ENCODE measurements at places on chromosomes 1 and 21.

DNA sequence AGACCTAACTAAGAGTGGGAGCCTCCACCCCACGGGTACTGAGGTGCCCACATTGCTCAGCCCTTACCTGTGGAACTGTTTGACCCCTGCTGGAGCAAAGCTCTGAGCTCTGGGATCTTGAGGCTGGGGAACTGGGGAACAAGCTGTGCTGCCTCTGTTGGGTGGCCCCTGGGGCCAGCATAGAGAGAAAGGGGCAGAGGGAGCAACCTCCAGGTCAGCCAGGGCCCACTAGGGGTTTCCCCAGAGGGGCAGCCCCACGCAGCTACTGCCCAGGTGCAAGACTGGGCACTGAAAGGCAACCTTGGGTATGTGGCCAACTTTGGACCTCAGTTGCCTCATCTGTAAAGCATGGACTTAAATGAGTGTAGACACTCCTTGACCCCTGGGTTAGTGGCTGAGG lies 23.5 kb upstream of the EPB41 start:
- DNase-seq, result no peak

- no peak for DNase-seq
These were observed 8.7 kb downstream of the CAPZB start for GRCh38 chr1:19476450-19477190.

- no peak for DNase-seq
These were observed 34.1 kb downstream of the TMCO4 start for GRCh38 chr1:19765623-19766022.

GRCh38 chr1:211643324-211644212 lies 31.9 kb downstream of the NEK2 start:
- DNase-seq, result no peak

DNA sequence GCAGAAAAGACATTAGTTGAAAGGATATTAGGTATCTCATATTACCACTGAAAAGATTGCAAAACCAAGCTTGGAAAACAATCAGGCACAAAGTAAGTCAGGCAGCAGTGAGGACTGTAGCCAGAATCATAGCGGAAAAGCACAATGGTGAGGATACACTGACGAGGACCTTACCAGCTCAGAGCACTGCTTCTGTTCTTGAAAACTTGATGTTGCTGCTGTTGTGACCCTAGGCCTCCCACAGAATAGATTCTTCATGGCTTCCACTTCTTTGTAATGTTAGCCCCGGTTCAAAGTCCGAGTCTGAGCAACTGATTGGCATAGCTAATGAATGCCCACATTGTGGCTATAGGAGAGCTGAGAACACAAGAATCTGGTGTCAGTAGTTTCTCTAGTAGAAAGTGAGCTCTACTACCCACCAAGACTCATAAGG lies 45.2 kb upstream of the LRRC8C start:
- DNase-seq, result no peak

GRCh38 chr1:20160034-20160433 lies 20.9 kb downstream of the PLA2G2F start:
- no peak for DNase-seq

GRCh38 chr1:53891678-53892077 lies 2.1 kb upstream of the YIPF1 start:
- DNase-seq, result no peak

- DNase-seq, result no peak
These were observed 41.0 kb downstream of the WASF2 start for GRCh38 chr1:27448982-27449381.

DNA sequence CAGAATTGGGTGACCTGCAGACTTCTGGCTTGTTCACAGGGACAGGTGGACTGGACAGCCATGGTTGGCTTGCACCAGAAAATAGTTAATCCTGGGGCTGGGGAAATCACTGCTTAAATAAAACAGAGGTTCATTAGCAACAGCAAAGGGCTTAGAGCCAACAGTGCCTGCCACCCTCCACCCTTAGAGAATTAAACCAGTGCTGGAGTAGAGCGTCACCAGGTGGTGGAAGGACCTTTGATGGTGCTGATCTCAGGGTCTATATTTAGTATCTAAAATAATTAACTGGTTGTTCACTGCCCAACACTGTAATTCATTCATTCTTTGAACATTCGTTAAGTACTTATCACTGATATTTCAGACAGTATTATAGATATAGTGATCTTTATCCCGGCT lies 34.7 kb upstream of the PDE9A start:
- DNase-seq, result no peak

GRCh38 chr1:90501281-90501680 lies 215.8 kb downstream of the BARHL2 start:
- no peak for DNase-seq

DNA sequence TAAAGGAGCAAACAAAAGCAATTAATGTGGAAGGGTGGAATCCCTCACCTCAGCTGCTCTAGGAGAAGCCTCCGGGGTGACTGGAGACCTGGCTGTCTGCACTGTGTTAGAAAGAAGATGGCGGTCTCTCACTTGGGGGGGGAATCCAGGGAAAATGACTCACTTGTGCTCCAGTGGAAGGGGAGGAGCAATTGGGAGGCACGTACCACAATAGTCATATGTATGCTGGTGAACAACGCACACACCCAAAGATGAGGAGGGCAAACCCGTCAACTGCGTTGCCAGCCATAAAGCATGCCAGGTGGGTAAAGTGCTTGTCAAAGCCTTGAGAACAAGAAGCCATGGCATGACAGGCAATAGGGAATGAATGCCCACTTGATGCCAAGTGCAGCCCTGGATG lies 22.1 kb downstream of the PLEKHA6 start:
- no peak for DNase-seq

DNA sequence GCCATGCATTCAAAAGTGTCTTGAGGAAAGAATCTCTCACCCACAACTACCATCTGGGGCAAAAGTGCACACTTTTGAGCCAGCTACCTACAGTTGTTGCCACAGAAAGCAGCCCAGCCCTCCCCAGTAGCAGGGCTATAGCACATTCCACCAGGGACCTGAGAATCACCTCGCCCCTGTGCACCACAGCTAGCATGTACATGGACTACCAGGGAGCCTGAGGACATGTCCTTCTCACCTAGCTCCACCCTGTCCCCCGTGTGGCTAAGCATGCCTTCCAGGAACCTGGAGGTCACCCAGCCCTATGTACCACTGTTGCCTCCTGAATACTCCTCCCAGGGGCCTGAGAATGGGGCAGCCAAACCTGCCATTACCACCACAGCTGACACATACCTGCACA lies 16.9 kb downstream of the SPRR2G start:
- DNase-seq, result no peak

GRCh38 chr1:43015269-43015668 lies 56.6 kb upstream of the SLC2A1 start:
- no peak for DNase-seq

DNA sequence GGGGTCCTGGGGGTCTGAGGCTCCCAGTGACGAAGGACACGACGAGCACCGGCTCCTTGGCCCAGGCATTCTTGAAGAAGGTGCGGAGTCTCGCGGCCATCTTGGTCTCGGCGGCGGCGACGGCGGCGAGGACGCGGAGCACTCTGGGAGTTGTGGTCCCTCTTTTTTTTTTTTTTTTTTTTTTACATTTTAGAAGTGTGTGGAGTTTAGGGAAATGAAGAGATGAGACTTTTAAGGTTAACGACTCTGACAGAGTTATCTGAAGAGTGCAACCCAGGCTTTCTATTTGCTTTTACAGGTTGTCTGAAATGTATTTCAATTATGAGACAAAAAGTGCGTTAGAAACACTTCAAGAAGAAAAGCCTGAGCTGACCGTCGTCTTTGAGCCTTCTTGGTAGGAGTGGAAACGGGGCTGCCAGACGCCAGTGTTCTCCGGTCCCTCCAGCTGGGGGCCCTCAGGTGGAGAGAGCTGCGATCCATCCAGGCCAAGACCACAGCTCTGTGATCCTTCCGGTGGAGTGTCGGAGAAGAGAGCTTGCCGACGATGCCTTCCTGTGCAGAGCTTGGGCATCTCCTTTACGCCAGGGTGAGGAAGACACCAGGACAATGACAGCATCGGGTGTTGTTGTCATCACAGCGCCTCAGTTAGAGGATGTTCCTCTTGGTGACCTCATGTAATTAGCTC lies 9.7 kb downstream of the OR2B11 start:
- DNase-seq, result peak; percentile 13

GRCh38 chr1:202272103-202272845 lies 69.5 kb downstream of the UBE2T start:
- DNase-seq, result no peak

DNA sequence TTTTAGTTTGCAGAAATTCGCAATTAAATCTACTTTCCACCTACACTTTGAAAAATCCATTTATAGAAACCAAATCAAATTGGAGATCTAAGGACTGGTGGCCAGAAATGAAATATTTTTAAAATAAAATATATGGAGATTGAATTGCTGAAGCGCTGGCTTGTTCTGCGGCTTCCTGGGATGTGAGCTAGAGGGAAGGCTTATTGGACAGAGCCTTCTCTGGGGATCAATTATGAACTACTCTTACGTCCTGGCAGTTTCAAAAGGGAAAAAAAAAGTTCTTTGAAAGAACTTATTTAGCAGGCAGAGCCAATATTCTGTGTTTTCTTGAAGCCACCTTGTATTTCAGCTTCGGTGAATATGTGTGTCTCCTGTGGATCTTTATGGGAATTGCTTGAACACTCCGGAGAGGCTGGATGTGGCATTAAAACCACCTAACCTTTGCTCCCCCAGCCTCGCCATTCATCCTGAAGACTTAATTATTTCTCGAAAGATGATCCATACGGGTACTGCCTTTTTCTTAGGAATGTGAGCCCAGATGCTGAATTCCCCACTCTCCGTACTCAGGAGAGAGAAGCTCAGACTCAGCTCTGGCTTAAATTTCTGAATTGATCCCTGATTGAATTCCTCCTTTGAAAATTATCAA lies 478.9 kb upstream of the VAMP3 start:
- peak; percentile 8 for DNase-seq

GRCh38 chr1:166933633-166934032 lies 41.7 kb downstream of the ILDR2 start:
- no peak for DNase-seq

DNA sequence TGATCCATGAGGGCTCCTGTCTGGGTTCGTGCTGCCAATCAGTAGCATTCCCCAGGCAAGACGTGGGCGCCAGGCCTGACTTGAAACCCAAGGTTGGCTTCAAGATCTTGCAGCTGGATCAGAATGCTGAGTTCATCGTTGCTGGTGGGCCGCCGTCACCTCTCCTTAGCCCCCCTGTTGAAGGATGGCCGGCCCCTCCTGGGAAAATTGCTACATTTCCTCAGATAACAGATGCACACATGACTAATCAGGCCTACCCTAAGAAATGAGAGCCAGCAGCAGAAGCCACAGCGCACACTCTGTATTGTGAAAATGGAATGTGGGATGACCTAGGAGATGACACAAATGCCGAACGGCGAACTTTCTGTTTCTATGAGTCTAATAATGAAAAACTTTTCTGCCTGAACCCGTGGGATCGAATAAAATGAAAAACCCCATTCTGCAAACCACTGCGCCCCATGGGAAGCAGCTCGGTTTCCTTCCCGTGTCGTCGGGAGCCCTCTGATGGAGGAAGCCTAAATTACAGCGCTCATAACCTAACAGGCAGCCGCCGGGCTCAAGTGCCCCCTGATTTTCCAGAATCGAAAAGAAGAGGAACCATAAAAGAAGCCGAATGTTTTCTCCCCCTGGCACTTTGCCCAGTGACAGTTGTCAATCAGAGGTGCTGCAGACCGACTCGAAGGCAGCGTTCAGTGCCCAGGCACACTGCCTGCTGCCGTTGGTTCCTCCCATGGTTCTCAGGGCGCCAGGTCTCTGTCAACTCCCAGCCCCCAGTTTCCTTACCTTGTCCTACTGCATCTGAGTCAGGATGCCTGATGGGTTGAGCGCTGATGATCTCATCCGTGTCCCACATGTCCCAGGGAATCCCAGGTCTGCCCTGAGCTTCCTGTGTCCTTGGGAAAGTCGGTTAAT lies 38.2 kb upstream of the H6PD start:
- peak; percentile 22 for DNase-seq

- DNase-seq, result no peak
These were observed 23.3 kb downstream of the THRAP3 start for GRCh38 chr1:36247538-36247937.

GRCh38 chr1:186904361-186904760 lies 75.6 kb downstream of the PLA2G4A start:
- no peak for DNase-seq

GRCh38 chr1:71599306-71599705 lies 518.5 kb upstream of the ZRANB2 start:
- no peak for DNase-seq

- no peak for DNase-seq
These were observed 72.1 kb downstream of the SH3BGR start for GRCh38 chr21:39523915-39524314.

DNA sequence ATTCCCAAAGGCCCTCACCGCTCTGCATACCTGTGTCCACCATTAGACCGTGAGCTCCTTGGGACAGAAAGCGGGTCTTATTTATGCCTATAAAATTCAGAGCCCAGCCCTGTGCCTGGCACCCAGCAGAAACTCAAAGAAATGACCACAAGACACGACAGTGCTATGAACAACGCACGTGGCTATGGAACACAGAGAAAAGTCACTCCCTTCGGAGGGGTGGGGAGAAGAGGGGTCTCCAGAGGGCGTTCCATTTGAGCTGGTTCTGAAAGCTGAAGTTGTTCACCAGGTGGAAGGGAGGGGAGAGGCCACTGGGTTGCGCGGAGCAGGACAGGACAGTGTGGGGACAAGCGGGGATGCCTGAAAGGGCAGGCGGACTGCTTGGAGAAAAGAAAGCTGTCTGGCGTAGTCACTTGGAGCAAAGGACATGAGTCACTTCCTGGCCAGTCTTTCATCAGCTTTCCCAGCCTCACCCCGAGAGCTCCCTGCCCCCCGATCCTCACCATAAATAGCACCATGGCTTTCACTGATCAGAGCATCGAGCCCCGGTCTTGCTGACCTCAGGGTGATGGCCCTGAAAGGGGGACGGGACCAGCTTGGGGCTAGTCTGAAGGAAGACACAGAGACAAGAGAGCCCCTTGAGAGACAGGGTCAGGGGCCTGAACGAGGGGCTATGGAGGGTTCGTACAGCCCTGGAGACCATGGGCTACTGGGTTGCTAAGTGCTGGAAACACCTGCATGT lies 28.5 kb downstream of the ECE1 start:
- DNase-seq, result peak; percentile 76

DNA sequence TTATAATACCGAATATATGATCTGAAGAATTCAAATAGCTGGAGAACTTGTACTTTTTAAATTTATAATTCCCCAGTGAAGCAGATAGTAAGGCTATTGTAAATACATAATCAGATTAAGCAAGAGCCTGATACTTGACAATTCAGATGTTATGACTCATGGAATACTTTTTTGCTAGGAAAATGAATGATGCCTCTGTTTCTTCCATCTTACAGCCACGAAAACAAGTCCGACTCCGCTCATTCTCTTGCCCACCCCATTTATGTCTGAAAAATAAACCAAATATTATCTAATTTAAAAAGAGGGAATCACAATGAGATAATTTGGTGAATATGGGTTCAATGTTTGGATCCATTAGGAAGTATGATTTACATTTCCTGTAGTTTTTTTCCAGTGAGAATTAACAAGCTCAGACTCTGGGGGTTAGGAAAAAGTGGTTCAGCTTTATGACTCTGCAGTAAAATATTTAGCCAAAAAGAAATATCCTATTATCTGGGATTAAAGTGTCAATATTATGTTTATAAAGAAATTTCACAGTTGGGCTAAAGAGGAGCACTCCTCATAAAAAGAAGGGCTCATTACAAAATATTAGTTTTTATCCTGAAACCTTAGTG lies 50.4 kb upstream of the DAB1 start:
- DNase-seq, result peak; percentile 51

GRCh38 chr1:149967041-149967440 lies 30.4 kb upstream of the MTMR11 start:
- no peak for DNase-seq

GRCh38 chr1:30750731-30751291 lies 6.8 kb downstream of the LAPTM5 start:
- DNase-seq, result no peak

Data from skin of body (tissue), 3 donors.